Activated CD8-positive, alpha-beta memory T cell treated with anti-CD3 and anti-CD28 coated beads for 4 hours (primary cell): ENCODE measurements at places on chromosomes 1 and 21.

DNA sequence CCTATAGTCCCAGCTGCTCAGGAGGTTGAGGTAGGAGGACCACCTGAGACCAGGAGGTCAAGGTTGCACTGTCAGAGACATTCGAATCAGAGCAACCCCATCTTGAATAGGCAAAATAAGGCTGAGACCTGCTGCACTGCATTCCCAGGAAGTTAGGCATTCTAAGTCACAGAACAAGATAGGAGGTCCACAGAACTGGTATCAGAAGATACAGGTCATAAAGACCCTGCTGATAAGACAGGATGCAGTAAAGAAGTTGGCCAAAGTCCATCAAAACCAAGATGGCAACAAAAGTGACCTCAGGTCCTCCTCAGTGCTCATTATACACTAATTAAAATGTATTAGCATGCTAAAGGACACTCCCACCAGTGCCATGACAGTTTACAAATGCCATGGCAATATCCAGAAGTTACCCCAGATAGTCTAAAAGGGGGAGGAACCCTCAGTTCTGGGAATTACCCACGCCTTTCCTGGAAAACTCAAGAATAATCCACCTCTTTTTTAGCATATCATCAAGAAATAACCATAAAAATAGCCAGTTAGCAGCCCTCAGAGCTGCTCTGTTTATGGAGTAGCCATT is 65.2 kb upstream of the KLHDC7A start:
- DNase-seq: no peak

DNA sequence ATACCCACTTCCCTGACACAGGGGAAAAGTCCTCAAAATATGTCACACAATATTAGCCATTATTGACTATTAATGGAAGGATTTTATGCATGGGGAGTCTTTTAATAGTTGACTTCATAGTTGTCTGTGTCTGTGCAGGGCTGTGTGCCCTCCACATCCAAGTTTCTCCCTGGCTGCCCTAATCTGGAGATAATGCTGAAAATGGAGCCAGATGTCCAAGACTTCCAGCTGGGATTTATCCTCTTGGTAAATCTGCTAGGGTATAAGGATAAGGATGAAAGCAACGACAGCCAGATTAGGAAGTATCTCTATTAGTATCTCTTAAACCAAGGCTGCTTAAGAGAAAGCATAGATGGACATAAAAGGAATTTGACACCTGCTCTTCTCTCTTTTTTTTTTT is 42.1 kb downstream of the CDK18 start:
- DNase-seq: no peak

- DNase-seq: no peak
Measured at GRCh38 chr21:32021319-32021994, 148.6 kb downstream of the HUNK start.

DNA sequence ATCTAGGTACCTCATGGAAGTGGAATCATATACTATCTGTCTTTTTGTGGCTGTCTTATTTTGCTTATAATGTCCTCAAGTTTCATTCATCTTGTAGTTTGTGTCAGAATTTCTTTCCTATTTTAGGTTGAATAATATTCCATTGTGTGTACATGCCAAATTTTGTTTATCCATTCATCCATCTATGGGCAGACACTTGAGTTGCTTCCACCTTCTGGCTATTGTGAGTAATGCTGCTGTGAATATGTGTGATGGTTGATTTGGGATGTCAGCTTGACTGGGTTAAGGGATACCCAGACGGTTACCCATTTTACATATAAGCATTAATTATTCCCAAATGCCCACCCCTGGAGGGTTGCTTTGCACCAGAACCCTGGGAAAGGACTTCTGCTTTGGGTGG is 477.5 kb downstream of the PTPRU start:
- DNase-seq: no peak

DNA sequence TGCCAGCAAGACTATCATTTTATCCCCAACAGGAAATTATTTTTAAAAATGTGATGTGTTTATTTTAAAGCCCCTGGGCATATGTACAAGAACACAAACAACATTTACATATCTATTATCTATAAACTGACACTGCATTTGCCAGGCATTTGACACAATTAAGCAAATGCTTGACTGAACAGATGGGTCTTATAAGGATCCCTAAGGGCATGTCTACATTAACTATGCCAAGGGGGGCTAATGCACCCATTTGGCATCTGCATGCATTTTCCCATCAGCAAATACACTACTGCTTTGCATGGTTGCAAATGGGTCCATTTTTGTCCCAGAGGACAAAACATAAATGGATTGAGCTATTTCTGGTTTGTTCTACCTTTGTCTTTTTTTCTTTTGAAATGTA is 884.8 kb upstream of the B3GALT2 start:
- no peak for DNase-seq

DNA sequence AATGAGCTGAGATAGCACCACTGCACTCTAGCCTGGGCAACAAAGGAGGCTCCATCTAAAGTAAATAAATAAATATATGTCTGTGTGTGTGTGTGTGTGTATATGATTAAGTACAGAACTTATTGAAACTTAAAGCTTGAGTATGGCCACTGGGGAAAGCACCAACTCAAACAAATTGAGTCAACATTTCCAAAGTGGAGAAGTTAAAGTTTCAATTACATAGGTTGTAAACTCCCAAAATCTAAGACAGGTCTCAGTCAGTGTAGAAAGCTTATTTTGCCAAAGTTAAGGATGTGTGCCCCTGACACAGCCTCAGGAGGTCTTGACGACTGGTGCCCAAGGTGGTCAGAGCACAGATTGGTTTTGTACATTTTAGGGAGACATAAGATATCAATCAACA is 458.9 kb upstream of the RGS18 start:
- DNase-seq: no peak

DNA sequence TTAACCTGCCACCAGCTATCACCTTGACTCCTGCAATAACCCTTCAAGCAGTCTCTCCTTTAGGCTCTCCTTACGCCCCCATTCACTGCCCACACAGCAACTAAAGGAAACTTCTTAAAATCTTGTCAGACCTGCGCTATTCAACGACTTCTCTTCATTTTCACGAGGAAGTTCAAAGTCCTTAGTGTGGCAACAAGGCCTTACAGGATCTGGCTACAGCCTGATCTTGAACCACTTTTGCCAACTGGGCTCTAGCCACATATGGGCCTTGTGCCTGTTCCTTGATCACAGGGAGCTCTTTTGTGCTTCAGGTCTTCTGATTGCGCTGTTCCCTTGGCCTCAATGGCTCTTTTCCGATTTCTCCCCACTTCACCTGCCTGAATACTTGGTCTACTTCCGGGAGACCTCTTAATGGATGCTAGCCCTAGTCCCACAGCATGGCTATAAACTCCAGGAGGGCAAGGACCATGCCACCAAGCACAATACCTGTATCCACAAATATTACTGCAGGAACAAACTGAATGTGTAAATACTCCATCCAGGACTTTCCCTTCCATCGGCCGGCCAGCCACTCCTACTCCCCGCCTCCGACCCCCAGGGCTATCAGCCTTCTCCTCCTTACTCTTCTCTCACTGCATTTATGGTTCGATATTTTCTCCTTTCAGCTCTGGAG is 2.3 kb upstream of the CTNNBIP1 start:
- DNase-seq: no peak

DNA sequence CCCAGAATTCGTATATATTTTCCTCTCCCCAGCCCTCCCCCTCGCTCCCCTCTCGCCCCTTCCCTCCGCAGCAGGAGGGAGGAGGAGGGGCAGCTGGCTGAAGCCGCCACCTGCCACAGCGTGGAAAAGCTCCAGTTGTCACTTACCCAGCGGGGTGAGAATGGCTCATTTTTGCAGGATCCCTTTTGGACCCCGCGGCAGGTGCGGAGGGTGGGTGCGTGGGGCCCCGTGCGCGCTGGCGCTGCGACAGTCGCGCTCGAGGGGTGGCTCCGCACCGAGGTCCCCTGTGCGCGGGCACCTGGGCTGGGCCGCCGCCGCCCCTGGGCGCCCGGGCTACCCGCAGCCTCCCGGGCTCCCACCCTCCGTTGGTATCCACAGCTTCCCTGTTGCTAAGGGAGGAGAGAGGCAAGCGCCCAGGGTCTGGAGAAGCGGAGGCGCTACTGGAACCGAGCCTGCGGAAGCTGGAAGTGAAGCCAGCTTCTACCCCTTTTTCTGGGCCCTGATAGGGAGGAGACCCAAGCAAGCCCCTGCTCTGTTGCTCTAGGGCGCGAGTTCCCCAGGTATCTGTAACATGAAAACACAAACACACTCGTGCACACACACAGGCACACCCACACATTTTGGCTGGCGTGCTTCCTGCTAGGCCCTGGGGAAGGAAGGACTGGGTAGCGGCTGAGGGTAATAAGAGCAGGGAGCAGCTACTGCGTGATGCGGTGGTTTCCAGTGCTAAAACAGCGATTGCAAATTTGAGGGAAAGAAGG is at the start of gene ERICH3:
Gene ERICH3 (minus strand): TSS at position 442 of the 761 bp plus-strand sequence. CDS start 273 bp downstream, at position 169.
- no peak for DNase-seq

DNA sequence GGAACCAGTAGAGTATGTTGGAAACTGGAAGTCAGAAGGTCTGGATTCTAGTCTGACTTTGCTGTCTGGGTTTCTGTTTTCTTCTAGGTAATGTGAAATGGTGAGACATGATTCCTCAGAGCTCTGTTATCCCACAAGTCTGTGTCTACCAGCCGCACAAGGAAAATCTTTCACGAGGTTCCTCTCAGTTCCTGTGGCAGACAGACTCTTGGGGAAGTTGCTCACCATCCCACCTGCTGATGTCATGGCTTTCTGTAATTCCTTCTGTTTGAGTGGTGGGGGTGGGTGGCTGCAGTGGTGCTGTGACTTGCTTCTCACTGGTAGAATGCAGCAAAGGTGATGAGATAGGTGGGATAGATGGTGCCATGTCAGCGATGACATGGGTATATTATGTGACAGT is 17.1 kb upstream of the SCMH1 start:
- DNase-seq: no peak
